ENCODE measurements at places on chromosomes 4 and X.

DNA sequence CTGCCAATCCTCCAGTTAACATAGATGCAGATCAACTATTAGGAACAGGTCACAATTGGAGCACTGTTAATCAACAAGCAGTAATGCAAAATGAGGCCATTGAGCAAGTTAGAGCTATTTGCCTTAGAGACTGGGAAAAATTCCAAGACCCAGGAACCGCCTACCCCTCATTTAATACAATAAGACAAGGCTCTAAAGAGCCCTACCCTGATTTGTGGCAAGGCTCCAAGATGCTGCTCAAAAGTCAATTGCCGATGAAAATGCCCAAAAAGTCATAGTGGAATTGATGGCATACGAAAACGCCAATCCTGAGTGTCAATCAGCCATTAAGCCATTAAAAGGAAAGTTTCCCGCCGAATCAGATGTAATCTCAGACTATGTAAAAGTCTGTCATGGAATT, 20.5 kb upstream of the TRIM61 start:
- DNase-seq = peak; percentile 15

GRCh38 chr4:76962406-76963130, 13.0 kb downstream of the SEPTIN11 start:
- DNase-seq = no peak

DNA sequence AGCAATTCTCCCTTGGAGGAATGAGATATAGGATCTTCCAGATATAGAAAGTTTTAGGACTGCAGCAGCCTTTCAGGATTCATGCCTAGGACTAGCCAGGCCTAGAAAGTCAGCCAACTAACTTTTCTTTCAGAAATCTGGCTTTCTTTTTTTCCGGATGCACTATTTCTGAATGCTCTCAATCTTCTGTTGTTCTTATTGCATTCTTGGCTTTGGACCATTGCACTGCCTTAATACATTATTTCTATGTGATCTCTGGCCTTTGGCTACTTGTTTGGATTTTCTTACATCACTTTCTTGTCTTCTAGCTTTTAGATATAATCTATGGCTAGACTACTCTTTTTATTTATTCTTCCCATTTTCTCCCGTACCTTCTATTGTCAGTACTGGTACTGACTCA, 813.1 kb upstream of the HTR2C start:
- no peak for DNase-seq

GRCh38 chrX:67717571-67717970, 173.8 kb downstream of the AR start:
- no peak for DNase-seq

DNA sequence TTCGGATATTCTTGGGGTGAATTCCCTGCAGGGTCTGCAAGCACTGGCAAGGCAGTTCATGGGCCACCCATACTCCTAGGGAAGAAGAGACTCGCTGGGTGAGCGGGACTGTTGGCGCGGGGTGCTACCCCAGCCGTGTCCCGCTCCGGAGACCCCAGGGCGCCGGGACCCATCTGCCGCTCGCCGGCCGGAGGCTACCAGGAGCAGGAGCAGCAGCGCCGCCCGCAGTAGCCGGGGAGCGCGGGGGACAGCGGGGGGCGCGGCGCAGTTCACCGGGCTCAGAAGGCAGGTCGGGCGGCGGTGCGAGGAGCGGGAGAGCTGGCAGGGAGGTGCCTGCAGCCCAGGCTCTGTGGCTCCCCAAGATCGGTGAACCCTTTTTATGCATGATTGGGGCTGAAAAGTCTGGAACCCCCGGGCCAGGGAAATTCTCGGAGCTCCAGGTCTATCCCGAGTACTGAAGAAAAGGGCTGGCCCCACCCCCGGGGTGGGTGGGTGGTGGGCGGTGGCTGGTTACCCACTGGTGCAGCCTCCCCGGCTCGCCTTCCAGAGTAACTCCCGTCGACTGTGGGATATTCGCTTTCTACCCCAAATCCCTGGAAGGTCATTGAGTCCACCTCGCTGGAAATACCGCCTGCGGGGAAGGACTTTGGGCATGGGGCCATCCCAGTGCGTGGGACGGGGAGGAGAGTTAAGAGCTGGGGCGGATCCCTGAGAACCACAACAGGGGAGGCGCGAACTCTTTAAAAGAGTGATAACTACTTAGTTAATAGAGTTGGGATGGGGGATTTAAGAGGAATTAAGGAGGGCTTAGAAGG, 37.6 kb downstream of the PF4 start:
- DNase-seq = no peak

DNA sequence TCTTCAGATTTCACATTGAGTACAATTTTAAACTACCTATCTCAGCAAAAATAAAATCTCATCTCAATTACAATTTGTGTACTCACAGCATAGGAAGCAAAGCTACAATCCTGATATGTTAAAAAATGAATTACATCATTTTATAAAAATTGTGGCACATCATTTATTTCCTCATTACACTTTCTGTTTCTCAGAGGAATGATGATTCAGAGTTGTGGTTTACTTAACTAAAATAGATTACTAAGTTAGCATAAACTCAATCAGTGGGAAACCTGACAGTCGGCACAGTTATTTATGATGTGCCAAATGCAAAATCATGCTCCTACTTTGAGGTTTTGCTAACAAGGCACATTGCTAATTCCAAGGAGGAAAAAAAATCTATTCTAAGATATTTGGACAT, 325.0 kb downstream of the FBXO8 start:
- no peak for DNase-seq

DNA sequence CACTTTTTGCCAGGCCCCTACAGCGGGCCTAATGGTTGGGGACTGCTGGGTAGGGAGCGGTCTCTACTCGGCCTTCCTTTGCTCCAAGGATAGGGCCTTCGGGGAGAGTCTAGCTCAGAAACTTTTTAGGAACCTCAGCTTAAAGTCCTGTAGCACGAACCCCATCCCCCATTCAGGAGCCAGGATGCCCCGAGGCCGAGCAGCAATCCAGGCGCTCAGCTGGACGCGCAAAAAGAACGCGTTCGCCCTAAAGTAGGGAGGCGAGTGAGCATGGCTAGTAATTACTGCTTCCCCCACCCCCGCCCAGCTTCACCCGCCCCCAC, 9.7 kb downstream of the POU4F2 start:
- DNase-seq = no peak

GRCh38 chr4:29326816-29327215, 1393.4 kb upstream of the PCDH7 start:
- DNase-seq = no peak

DNA sequence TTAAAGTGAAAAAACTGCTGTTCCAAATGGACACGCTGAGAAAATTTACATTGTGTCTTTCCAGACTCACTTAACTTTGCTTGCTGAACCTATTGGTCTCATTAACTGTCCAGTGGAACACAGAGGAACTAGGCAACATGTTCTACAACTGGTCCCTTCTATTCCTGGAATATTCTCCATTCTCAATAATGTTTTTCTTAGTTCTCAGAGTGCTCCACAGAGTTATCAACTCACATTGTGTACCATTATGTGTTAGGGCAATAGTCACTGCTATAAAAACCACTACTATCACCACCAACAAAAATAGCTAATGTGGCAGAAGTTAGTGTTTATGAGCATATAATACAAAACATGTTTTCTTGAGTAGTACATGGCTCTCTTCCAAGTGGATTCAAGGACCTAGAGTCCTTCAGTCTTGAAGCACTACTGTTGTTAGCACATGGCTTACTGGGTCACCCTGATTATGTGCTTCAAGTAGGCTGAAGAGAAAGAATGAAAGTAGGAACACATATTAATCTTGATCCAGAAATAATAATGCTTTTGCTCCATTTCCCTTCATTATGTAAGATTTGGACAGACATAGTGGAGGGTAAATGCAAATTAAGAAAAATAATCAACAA, 865.3 kb upstream of the HS3ST1 start:
- DNase-seq = no peak

DNA sequence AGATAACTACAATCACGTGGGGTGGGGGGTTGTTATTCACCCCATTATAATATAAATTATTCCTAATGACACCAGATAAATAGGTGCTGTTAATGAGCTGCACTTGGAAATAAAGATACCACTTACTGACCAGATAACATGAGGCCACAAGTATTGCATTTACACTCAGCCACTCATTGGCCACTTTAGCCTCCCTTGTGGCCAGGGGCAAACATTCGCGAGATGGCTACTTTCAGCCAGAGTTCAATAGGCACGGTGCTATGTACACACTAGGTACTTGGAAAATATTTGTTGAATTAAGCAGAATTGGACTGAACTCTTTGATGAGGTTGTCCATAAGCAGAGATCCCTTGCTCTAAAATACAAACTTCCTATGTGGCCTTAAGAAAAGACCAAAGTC, 713.7 kb upstream of the TENM3 start:
- DNase-seq = peak; percentile 9

DNA sequence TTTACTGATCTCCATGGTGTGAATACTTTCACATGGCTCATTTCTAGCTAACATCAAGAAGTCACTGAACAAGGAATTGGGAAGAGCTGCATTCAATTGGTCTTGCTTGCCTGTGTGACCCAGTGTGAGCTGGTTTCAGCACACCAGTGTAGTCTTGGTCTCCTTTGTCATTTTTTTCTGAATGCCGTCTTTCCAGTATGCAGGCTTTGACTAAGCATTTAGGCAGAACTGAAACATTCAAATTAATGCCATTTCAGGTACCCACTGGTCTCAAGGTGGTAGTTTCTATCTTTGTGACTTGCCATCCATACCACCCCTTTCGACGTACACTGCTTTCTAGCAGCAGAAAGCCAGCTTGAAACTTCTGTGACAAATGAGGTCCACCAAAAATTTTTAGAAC, 550.5 kb upstream of the BOD1L1 start:
- no peak for DNase-seq

GRCh38 chr4:10091531-10092181, 24.9 kb downstream of the WDR1 start:
- DNase-seq = no peak

- DNase-seq = no peak
These were observed 65.4 kb downstream of the ANKRD17 start for GRCh38 chr4:73193155-73193554.

GRCh38 chr4:123327346-123327745, 69.2 kb upstream of the SPRY1 start:
- DNase-seq = no peak

- no peak for DNase-seq
These were observed 165.9 kb upstream of the NDST4 start for GRCh38 chr4:115279330-115279729.

DNA sequence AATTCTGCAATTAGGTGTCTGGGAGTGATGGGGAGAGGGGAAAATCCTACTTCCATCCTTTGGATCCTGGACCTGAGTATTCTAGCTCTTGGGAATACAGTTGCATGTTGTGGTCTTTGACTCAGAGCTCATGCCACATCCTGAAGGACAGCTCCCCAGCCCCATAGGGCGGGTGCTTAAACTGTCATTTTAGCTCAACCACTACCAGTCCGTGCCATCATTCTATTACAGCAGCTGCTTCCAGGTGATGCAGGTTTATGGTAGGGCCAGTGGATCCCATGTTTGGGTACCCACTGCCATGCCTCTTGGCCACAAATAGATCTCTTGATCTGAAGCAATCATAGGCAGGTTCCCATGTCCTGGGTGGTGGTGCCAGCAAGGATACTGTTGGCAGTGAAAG, 34.7 kb downstream of the CCKAR start:
- no peak for DNase-seq

GRCh38 chr4:80259012-80259411, 7.5 kb upstream of the FGF5 start:
- peak; percentile 13 for DNase-seq

DNA sequence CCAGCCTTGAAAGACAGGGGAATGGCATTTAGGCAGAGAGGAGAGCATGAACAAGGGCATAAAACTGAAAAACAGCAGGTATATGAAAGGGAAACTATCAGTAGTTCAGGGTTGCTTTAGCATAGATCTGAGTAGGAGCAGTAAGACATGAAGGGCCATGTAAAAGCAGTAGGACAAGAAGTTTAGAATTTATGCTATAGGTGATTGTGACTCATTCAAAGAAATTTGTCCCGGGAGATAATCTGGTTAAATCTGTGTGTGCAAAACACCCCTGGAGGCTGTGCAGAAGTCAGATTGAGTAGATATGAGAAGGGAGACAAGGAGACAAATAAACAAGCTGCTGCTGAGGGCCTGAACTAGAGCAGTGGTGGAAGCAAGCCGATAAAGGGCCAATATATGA, 109.1 kb upstream of the BMP3 start:
- DNase-seq = no peak

DNA sequence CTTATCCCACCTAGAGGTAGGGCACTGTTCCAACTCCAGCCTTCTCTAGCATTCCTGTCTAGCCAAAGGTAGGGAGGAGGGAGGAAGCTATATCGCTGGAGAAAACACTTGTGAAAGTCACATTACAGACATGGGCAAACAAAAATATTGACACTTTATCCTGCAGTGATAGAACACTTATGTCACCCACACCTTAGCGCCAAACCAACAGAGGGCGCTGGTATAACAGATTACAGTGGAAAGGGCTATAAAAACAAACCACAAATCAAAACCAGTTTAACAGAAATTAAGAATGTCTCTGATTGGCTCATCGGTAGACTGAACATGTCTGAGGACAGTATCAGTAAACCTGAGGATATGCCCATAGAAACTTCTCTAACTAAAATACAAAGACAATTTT, 451.3 kb downstream of the TLL1 start:
- DNase-seq = no peak

GRCh38 chrX:48090123-48090522, 18.7 kb upstream of the ZNF630 start:
- DNase-seq = no peak

DNA sequence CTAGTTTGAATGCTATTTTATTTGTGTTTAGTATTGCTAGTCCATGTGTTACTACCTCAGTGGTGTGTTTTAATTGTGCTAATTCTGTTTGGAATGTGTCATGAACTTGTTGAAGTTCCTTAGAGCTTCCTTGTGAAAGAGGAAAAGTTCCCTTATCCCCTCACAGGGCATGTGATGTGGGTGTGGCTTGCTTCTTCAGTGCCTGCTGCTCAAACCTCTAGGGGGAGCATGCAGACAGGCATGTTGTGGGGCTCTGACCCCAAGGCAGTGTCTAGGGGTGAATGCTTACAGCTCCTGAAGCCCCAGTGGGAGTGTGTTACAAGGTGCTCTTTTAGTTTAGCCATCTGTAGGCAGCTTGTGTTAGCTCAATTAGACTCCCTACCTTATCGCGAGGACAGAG, 86.5 kb downstream of the MAGED4 start:
- DNase-seq = no peak

- no peak for DNase-seq
These were observed 308.0 kb downstream of the RAPGEF2 start for GRCh38 chr4:159410891-159411290.

GRCh38 chr4:55004831-55005230, 120.6 kb downstream of the KDR start:
- no peak for DNase-seq

- DNase-seq = no peak
These were observed 331.5 kb downstream of the RPA4 start for GRCh38 chrX:97215186-97215585.

DNA sequence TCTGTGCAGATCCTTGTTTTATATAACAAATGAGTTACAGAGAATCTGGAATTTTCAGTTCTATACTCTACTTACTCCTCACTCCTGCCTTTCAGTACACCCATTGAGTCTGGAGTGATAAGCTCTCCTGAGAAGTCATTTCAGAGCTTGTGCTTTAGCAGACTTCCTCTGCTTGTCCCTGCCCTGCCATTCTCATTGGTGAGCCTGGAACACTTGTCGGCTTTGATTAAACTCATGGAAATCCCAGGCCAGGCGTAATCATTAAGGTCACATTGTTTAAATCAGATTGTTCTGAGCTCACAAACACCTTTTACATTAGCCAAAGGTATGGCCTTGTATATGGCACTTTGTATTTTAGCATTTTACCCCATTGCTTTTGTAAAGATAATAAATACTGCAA, 102.7 kb downstream of the CNKSR2 start:
- no peak for DNase-seq

- DNase-seq = no peak
These were observed 42.9 kb downstream of the WWC2 start for GRCh38 chr4:183141997-183142396.
